ENCODE measurements at places on chromosomes 5 and 9. TPM values are rescaled to one million over a fixed set of nuclear protein-coding genes. Genes with fewer than 3 reads are reported as not detected.

The DOLPP1 gene
- total RNA-seq, result 12.7 TPM

The CDC37L1 gene
- total RNA-seq, result 19.5 TPM

The KCNIP1 gene
- not detected for total RNA-seq

The NXNL2 gene
- 2.6 TPM for total RNA-seq

The STKLD1 gene
- total RNA-seq, result 1.7 TPM

The ACOT12 gene
- total RNA-seq, result not detected

The IFNE gene
- not detected for total RNA-seq

The AKNA gene
- total RNA-seq, result 8.9 TPM

The NKD2 gene
- total RNA-seq, result not detected

The ZNF462 gene
- total RNA-seq, result 6.1 TPM

The VCAN gene
- 38.9 TPM for total RNA-seq

The TNIP1 gene
- 61.0 TPM for total RNA-seq

The EGFLAM gene
- 4.3 TPM for total RNA-seq

The CFAP90 gene
- total RNA-seq, result 0.58 TPM

The CARTPT gene
- total RNA-seq, result not detected

The SLC4A9 gene
- not detected for total RNA-seq

The PPP3R2 gene
- not detected for total RNA-seq

The PCDHA8 gene
- not detected for total RNA-seq

The PLPP1 gene
- total RNA-seq, result 68.2 TPM

The NRG2 gene
- not detected for total RNA-seq

The KLF9 gene
- 43.0 TPM for total RNA-seq

The DOK3 gene
- total RNA-seq, result 1.2 TPM

The DCAF10 gene
- 9.6 TPM for total RNA-seq

The ADAMTSL2 gene
- total RNA-seq, result not detected

The ARHGEF37 gene
- total RNA-seq, result 0.89 TPM

The STOM gene
- total RNA-seq, result 97.4 TPM

The CDKN2A gene
- total RNA-seq, result 52.5 TPM

The ABO gene
- total RNA-seq, result not detected

The SPOCK1 gene
- 14.9 TPM for total RNA-seq

The PDE6A gene
- total RNA-seq, result not detected

The PIP5KL1 gene
- 1.2 TPM for total RNA-seq

The PCDHB13 gene
- total RNA-seq, result not detected

The LECT2 gene
- not detected for total RNA-seq

The MCTP1 gene
- 7.2 TPM for total RNA-seq

The ZNF883 gene
- 3.7 TPM for total RNA-seq

The PIK3R1 gene
- 12.6 TPM for total RNA-seq

The TMEM174 gene
- total RNA-seq, result not detected

The PRLR gene
- 11.5 TPM for total RNA-seq

The BASP1 gene
- 138 TPM for total RNA-seq

The GABRA6 gene
- not detected for total RNA-seq

The MYORG gene
- total RNA-seq, result 2.6 TPM

The C5orf46 gene
- not detected for total RNA-seq

The ADAMTS13 gene
- total RNA-seq, result 0.86 TPM

The ETF1 gene
- 105 TPM for total RNA-seq

The C5orf47 gene
- total RNA-seq, result not detected

The PCDHB16 gene
- total RNA-seq, result under 0.01 TPM

The NIM1K gene
- total RNA-seq, result under 0.01 TPM

The MARCHF6 gene
- 24.2 TPM for total RNA-seq

The ASS1 gene
- 85.3 TPM for total RNA-seq

The PCDHGA1 gene
- total RNA-seq, result not detected

The KIF20A gene
- total RNA-seq, result 104 TPM
